ENCODE measurements at places on chromosomes 16 and 17. TPM values are rescaled to one million over a fixed set of nuclear protein-coding genes. Genes with fewer than 3 reads are reported as not detected.

ZNF750 gene
- total RNA-seq = not detected

NDRG4 gene
- 1.6 TPM for total RNA-seq

NPIPB8 gene
- 1.0 TPM for total RNA-seq

DNA sequence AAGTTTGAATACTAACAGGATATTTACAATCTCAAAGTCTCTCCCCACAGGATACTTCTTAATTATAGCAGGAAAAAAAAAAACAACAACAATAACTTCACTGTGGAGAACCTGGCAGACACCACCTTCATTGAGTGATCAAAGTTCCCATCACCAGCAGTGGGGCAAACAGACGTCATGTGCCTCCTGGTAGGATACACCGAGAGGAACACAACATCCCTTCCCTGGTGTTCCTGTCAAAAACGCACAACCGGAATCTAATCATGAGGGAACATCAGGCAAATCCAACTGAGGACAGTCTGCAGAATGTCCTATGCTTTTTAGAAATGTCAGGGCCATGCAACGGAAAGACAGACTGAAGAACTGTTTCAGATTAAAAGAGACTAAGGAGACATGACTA is 80.0 kb downstream of the ZFHX3 start:
- no peak for DNase-seq

DNA sequence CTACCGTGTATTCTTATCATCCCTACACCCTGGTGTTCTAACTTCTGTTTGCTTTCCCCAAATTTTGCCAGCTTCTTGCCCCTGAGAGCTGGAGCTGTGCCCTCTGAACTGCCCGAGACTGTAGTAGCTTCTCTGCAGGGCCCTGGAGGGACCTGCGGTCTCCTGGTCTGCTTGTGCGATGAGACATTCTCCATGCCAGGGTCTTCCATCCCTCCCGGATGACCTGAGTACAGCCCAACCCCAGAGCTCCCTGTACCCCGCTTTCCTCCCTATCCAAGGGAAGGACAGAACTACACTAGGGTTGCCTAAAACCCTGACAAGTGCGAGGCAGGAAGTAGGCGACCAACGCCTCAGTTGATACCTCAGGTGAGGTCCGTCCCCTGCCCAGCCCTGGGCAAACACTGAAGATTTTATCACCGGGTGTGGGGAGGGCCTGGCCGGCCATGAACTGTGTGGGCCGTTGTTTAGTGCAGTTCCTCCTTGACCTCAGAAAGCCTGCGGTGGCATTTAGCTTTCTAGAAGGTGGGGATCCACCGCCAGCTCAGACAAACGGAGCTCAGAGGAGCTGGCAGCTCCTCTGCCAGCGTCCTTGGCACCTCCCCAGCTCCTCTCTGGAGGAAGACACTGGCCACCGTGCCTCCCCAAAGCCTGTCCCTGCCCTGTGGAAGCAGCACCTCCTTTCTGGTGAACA is 13.7 kb downstream of the CANT1 start:
- no peak for DNase-seq

DNA sequence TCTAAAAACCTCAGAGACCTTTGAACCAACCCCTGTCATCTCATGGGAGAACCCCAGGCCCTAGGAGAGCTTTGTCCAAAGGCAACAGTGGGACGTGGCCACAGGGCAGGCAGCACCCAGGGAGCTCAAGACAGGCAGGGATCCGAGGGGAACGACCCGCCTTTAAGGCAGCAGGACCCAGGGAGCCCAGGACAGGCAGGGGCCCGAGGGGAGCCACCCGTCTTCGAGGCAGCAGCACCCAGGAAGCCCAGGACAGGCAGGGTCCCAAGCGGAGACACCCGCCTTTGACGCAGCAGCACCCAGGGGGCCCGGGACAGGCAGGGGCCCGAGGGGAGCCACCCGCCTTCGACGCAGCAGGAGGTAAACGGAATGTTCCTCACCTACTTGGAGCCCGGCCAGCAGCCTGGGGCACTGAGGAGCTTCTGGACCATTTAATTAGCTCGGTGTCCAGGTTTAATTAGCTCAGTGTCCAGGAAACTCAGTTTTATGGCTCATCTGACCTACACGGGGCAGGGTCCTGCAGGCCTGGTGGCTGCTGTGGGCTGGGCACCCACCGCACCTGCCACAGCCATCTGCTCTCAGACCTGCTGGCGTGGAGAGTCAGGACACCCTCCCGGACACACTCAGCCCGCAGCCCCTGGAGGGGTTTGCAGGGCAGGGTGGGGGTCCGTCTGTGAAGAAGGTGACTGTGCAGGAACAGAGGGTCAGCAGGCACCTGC is 24.4 kb downstream of the PIEZO1 start:
- no peak for DNase-seq

GRCh38 chr17:72945473-72945872 is 147.0 kb downstream of the SLC39A11 start:
- no peak for DNase-seq

- no peak for DNase-seq
These were observed 616 bp downstream of the CCDC182 start for GRCh38 chr17:57744195-57745170.

DNA sequence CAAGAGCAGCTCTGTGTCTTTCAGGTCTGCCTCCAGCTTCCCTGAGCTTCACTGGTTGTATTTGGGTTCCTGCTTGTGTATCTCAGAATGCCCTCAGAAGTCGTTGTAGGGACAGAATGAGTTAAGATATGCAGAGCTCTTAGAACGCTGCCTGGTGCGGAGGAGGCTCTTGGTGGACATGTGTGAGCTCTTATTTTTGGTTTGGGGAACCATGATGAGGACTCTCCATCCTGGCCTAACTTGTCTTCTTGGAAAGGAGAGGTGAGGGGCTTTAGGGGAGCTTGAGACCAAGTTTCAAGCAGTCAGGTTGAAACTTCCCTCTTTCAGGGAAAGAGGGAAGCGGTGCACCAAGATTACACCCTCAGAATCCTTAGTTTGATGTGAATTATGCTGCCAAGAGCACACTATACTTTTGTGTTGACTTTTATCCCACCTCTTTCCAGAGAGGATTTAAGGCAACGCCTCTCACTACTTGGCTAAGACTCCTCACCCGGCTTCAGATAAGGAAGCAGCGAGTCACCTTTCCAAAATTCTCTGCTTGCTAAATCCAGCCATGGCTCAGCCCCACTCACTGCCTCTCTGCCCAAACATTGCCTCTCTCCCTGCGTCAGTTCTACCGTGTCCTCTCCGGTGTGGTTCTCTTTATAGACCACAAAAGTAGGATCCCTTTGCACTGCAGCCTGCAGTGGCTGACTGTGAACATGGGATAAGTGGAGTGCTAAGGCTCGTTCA is 12.7 kb downstream of the CDK5RAP3 start:
- DNase-seq = no peak
